NCI-H2081 treated with DMSO at 0.1 percent for 48 hours (cell line): ENCODE measurements at places on chromosomes 2 and 18.

DNA sequence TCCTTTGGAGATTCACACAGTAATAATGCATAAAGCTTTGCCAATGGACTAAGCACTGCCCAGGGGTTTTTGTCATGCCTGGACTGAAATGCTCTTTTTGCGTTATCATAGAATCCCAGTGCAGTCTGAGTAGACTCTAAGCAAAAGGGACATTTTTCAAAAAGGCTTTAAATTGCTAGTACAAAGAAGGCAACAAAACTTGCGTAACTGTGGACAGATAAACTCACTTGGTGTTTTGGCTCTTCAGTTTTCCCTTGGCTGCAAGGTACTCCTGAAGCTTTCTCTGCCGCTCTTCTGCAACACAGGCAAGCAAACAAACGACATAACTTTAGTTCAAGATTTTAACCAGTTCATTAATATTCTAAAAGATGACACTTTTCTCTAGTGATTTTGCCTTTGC, 2.1 kb downstream of the CKAP2L start:
- DNase-seq = no peak

- DNase-seq = no peak
Observed at GRCh38 chr2:9554921-9555296, 721 bp downstream of the ADAM17 start.

DNA sequence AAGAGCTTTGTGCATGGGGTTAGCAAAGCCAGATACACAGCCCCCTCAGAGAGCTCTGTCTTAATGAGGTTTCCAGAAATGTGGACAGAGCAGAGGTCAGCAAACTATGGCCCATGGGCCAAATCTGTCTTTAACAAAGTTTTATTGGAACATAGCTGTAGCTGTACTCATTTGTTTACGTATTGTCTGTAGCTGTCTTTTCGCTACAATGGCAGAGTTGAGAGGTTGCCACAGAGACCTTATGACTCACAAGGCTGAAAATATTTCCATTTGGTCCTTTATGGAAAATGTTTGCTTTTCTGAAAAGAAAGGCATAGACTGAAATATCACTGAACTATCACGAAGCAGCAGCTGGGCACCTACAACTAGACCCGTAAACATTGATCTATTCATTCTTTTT, 841.8 kb downstream of the SLC4A3 start:
- no peak for DNase-seq

DNA sequence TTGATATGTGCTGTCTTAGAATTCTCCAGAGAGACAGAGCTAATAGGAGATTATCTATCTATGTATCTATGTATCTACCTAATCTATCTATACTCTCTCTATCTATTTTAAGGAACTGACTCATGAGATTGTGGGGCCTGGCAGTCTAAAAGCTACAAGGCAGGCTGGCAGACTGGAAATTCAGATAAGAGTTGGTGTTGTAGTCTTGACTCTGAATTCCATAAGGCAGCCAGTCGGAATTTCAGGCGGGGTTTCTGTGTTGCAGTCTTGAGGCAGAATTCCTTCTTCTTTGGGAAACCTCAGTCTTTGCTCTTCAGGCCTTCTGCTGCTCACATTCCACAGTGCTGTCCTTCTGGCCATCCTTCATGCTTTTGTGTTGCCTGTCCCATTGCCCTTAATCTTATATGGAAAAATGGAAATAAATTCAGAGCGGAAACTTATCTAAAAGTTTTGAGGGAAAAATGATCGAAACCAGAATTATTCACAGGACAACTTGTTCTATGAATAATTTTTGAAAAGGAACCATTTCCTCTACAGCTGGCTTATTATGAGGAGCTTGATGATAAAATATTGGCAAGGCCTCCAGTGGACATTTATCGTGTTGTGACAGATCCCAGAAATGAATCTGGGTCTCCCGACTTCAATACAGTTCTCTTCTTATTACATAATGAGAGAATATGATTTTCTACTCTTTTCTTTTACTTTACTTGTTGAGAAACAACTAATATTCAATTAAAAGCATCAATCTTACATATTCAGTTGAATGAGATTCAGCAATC, 10.8 kb downstream of the IL1RL1 start:
- no peak for DNase-seq

DNA sequence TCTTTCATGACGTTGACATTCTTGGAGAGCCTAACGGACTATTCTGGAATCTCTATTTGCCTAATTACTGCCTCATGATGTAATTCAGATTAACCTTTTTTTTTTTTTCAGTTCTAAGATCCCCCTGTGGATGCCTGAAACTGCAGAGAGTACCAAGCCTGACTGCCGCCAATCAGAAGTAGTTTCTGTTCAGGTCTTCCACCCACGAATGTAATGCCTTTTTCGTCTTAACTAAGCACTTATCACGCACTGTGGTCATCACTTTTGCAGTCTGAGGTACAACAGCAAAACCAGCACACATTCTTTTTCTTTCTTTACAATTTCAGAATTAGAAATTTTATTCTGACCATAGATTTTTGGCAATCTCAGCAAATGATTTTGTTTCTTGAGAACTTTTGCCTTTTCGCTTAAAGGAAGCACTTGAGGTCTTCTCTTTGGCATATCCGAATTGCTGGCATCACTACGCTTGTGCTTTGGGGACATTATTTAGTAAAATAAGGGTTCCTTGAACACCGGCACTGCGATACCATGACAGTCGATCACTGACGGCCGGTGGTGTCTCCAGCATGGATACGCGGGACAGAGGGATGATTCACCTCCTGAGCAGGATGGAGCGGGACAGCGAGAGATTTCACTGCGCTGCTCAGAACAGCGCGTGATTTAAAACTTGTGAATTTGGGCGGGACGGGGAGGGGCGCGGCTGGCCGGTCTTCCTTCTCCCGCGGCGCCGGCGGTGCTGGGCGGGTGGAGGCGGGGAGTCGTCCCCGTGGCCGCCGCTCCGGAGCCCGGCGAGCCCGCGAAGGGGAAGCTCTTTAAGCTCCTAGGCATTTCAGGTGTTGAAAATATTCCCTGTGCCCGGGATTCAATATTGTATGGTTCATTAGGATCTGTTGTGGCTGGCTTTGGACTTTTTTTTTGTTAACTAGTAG, 32.0 kb upstream of the GPR55 start:
- no peak for DNase-seq

- no peak for DNase-seq
Observed at GRCh38 chr2:19746611-19747309, 155.0 kb downstream of the TTC32 start.
